ENCODE measurements at places on chromosomes 2 and 18.

GRCh38 chr18:48982266-48982665 lies 31.5 kb upstream of the SMAD7 start:
- DNase-seq, result no peak

GRCh38 chr2:52210161-52210560 lies 1178.2 kb upstream of the NRXN1 start:
- DNase-seq, result no peak

GRCh38 chr2:129796801-129797488 lies 182.5 kb upstream of the RAB6C start:
- DNase-seq, result no peak

- no peak for DNase-seq
These were observed 114.8 kb upstream of the SERTAD2 start for GRCh38 chr2:64768491-64769005.

DNA sequence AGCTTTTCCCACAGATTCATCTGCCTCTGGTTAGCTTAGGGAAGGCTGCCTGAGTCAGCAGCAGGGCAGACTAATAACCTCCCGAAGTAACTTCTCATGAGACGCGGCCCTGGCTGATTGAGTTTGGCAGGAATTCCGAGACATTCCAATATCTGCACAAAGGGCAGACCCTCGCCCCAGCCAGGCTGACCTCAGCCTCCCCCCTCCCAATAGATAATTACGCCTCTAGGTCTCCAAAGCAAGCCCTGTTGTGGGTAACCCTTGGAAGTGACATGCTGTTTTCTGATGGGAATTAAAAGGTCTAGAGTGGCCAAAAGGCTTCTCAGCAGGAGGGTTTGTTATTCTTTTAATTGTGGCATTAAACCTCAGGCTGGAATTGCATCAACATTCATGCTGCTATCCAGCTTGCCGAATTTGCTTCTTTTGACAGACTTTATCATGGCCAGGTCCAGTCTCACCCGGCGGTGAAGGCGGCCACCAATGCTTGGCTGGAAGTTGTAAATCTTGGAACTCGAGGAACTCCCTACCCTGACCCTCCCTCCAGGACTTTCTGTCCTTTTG lies 98.0 kb upstream of the SLC14A2 start:
- no peak for DNase-seq

GRCh38 chr18:45290364-45290763 lies 324.9 kb upstream of the SLC14A2 start:
- no peak for DNase-seq

DNA sequence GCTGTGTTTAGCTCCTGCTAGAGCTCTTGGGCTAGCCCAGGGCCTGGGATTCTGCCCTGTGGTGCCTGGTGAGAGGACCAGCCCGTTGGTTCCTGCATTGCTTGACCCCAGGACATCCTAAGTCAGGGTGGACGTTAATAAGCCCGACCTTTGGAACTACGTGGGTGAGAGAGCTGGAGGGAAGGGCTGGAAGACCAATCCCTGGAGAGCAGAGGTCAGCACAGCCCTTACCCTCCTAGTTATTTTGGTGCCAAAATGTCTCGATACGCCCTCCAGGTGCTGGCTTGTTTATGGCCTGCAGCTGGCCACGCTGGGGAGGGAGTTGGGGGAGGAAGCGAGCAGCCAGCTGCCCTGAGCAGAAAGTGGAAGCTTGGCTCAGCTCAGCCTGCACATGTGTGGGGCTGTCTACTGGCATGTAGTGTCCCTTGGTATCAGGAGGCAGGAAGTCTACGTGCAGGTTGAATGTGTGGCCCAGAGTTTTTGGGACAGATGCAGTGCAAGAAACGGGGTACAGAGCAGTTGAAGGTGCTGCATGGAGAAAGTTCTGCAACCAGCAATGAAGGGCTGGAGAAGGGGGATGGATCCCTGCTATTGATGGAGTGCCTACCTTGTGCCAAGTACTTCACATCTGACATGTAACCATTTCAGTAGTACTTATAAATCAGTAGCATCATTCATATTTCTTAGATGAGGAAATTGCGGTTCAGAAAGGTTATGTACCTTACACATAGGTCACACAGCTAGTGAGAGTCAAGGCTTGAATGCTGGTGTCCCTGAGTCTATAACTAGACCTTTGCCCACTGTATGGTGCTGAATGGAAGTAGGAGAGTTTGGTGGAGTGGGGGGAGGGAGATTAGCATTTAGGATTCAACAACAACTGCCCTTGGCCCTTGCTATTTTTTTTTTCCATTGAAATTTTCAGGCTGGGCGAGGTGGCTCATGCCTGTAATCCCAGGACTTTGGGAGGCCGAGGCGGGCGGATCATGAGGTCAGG lies 5.0 kb upstream of the DGKD start:
- peak; percentile 58 for DNase-seq

DNA sequence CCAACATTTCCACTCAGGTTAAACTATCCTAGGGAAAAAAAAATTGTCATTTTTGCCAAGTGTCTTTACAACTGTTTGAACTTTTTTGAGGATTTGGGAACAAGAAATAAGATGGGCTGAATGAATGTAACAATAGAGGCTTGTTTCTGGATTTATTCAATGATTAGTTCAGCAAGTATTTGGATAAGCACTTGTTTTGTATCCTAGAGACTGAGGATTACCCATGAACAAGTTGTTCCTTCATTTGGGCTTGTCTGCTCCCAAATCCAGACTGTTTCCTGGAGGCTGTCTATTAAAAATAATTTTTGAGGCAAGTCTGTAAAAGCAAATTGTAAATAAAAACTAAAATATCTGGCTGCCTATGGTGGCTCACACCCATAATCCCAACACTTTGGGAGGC lies 62.0 kb upstream of the CSRNP3 start:
- DNase-seq, result no peak

GRCh38 chr2:209388446-209389037 lies 35.3 kb upstream of the MAP2 start:
- no peak for DNase-seq

DNA sequence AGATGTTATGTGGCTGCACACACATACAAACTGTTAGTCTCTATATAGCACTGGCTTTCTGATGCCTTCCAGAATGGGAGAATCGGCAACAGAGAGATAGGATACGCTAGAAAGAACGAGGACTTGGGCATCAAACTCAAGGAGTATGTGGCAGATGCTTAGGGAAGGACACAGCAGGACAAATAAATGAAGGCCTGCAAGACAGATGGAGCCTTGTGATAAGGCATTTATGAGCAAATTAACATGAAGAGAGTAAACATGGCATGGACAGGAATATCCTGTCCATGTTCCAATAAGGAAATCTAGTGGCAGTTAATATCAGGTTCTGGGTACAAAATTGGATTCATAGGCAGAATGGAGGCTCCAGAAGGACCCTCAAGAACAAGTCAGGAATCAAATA lies 136.9 kb downstream of the SLC4A10 start:
- DNase-seq, result no peak

DNA sequence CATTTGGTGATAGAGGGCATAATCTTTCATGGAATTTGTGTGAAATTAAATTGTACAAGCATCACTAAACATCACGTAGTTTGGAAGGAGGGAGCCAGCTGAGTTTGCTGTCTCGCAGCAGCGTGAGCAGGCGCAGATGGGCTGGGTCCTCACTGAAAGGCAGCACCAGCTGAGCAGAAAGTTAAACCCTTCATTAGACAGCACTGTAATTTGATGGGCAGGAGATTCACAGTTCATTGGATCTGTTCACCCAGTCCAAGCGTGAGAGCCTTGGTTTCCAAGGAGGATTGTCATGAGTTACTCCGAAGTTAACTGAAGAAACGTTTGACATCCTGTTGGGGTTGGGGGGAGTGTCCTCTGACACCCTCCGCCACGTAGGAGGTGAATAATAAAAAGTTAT lies 89.8 kb upstream of the NFATC1 start:
- DNase-seq, result no peak

DNA sequence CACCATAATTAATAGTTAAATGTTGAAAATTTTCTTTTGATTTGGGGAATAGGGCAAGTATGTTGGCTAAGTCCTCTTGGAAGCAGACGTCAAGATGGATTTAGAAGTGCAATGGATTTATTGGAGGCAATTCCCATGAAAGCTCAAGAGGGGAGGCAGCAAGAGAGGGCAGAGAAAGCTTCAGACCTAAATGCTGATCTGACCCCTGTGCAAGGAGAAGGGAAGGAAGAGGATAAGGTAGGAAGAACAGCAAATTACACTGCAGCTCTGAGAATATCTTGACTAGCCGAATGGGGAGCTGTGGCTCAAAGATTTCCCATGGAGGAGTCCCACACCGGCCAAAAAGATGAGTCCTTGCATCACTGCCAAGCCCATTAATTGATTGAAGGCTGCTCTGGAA lies 46.9 kb upstream of the ATP8B1 start:
- no peak for DNase-seq

DNA sequence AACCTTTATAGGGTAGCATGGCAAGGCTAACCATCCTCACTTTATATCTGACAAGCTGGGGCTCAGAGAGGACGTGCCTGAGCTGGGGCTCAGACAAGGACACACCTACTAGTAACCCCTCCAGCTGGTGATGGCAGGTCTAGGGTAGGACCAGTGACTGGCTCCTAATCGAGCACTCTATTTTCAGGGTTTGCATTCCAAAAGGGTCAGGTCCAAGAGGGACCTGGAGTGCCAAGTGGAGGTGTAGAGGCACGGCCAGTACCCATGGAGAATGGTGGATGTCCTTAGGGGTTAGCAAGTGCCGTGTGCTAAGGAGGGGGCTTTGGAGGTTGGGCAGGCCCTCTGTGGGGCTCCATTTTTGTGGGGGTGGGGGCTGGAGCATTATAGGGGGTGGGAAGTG lies 1.2 kb upstream of the DES start:
- DNase-seq, result no peak

GRCh38 chr2:96485751-96486651 lies 19.2 kb downstream of the NEURL3 start:
- DNase-seq, result peak; percentile 89

DNA sequence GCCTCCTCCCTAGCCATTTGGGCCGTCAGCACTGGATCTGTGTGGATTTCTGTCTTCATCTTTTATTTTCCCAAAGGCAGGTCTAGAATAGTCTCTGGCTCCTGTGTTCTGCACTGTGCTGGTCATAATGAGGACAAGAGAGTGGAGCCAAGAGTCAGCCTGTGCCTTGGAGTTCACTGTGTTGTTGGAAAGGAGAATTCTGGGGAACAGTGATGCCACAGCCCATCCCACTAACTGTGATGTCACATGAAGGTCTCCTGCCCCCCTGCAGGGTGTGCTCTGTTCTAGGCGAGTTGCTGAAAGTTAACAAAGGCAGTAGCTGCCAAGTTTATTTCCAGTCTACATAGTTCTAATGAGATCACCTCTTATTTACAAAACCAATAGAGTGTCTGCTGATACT lies 248.5 kb downstream of the TPGS2 start:
- no peak for DNase-seq

DNA sequence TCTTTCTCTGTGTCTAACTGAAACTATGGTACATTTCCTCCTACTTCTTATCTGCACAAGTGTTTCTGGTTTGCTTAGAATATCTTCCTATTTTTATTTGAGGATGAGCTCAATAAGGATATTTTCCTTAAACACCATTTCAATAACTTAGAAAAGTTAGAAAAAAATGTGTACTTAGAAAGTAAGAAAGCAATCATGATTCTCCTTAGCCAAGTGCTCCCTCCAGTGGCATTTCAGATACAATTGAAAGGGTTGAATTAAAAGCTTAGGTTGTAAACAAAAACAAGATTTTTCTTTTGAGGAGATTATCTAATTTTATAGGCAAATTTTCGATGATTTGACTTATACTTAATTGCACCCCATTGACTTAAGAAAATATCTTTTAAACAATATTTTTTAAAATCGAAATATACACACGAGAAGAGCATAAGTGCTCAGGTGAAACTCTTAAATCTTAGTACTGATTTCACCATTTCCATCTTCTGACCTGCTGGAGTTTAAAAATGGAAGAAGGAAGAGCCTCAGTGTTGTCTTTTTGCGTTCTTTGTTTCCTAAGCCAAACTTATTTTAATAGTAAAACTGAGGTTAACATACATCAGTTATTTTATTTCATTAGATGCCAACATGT lies 26.9 kb downstream of the C18orf63 start:
- no peak for DNase-seq

GRCh38 chr2:230457073-230457768 lies 41.2 kb downstream of the SP100 start:
- DNase-seq, result no peak

GRCh38 chr2:3604991-3605961 lies 10.4 kb downstream of the COLEC11 start:
- DNase-seq, result no peak

DNA sequence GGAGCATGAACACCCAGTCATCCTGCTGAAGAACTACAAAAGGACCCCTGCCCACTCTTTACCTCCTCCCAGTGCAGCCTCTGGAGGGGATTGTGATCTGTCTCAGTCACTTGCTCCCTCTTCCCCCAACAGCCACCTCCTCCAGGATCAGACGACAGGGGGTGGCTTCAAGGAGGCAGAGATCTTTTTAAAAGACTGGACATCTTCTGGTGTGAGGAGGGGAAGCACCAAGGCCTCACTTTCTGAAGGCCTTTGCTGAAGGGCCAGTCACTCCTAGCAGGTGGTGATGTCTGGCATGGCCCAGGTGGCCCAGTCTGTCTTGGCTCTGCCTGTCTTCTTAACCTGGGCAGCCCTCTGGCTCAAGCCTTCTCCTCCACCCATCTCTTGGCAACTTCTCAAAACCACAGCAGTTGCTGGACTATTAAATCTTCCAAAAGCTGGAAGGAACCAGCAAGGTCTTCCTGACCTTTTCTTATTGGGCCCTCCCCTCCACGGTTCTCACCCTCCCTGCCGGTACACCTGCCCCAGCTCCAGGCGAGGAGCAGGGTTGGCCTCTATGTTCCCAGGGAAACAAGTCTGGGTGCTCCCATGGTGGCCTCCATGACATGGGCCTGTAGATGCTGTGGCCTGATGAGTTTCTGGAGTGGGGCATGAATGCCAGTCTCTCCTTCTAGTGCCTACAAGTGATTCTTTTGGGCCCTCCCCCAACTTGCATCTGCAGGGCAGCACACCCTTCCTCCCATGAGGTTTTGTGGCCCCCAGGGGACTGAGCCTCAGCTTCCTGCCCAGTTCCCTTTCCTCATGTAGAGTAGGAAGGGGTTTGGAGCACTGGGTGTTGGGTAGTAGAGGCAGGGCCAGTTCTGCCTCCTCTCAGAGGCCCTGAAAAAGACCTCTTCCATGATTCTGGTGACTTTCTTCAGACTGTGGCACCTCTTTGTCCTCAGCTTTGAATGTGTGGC lies 5.0 kb upstream of the ATP6V1B1 start:
- no peak for DNase-seq

DNA sequence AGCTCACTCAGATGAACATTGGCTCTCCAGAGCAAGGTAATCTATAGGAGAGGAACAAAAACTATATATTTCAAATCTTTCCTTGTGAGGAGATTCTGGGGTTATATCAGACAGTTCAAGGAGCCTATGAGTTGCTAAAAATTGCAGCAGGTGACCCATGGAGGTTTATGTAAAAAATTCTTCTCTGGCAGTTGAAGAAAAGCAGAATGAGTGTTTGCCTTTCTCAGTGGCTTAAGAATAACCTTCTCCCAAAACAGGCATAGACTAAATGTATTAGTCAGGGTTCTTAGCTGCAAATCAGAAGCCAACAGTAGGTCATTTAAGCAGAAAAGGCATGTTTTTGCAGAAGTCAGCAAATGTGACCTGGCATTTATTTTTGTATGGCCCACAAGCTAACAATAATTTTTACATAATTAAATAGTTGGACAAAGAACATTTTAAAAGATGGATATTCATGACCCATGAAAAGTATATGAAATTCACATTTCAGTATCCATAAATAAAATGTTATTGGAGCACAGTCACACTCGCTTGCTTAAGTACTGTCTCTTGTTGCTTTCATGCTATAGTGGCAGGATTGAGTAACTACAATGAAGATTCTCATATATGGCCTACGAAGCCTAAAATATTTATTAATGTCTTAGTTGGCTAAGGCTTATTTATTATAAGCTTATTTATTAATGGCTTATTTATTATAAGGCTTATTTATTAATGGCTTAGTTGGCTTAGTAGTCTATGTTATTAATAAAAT lies 93.4 kb upstream of the TLK1 start:
- no peak for DNase-seq

Measured in GM12864 (cell line).